ENCODE measurements at places on chromosomes 2 and 18.

DNA sequence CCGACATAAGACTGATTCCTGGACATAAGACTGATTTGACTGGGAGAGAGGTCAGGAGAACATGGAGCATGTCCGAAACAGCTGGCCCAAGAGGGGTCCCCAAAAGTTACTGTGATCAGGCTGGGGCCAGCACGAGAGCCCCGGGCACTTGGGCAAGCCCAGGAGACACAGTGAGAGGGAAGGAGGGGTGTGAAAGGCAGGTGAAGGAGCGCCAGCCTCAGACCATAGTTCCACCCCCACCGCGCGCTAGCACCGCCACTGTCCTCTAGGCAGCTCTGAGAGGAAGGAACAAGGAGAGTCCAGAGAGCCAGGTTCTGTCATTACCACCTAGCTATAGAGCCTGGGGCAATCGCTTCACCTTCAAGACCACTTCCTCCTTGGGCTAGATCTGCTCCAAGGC lies 78.2 kb upstream of the DAPL1 start:
- DNase-seq, result no peak

DNA sequence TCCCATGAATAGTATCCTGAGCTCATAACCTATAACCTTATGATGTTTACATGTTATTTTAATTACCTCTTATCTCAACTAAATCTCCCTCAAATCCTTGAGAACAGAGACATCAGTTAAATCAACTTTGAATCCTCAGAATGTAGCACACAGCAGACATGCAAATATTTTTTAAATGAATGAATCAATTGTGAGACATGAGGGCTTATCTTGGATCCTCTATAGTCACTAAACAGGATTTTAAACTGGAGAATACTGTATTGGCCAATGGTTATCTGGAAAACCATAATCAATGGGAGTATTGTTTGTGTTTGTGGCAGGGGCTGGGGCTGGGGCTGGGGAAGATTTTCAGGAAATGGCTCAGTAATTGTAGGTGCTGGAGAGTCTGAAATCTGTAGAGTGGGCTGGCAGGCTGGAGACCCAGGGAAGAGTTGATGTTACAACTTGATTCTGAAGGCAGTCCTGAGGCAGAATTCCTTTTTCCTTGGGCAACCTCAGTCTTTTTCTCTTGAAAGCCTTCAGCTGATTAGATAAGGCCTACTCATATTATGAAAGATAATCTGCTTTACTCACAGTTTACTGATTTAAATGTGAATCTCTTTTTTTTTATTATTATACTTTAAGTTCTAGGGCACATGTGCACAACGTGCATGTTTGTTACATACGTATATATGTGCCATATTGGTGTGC lies 106.3 kb downstream of the NCOA1 start:
- no peak for DNase-seq

DNA sequence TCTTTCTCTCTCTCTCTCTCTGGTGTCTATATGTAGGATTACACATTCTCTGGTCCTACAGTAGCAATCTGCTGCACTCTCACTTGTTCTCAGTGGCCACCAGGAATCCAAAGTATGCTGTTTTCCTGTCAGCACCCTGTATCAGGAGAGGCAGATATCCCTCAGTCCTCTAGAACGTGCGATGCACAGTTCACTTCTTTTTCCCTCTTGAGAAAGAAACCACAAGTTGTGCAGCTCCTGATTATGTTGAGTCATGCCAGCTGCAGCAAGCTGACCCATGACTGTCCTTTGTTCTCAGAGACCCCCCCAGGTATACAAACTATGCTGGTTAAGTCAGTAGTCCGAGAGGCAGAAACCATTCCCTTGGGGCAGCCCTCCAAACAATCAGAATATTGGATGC lies 54.6 kb downstream of the LANCL1 start:
- DNase-seq, result no peak

DNA sequence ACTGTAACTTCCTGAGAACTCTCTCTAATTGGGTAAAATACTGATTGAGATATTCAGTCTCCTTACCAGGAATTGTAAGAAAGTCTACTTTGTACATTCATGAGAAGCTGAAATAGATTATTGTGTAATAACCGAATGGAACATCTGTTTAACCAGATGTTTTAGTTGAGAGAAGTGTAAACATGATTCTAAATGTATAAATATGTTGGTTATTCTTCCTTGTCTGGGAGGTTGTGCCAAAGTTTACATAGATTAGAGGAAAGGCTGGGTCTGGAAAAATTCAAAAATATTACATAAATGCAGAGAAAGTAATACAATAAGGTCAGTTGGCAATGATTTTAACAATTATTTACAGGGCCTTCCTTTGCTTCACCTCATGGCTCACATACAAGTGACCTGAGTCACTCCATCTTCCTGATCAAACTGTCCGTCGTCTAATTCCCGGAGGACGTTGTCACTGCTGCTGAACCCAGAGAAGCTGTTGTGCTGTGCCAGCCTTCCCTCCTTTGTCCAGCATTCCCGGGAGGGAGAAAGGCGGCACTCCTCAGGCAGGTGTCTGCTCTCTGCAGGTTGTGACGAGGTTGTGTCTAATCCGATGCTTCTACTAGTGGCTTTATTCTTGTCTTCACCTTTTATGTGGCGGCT lies 55.9 kb downstream of the MOB4 start:
- DNase-seq, result no peak

DNA sequence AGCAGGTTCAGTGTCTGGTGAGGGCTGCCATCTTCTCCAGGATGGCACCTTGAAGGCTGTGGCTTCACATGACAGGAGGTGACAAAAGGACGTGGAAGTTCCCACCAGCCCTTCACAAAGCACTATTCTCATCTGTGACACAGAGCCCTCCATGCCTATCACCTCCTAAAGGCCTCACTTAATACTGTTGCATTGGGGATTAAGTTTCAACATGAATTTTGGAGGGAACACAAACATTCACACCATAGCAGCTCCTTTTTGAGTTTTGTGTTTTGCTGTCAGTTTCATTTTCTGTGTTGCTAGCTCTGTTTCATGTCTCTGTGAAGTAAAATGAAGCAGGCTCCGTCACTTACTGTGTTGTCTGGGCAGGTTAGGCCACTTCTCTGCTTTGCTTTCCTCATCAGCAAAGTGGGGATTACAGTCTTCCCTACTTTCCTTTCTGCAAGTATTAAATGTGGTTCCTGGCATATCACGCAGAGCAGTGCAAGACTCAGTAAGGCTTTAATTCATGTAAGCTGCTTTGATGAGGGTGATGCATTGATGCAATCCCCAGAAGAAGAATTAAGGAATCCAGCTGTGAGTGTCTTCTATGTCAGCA lies 31.6 kb downstream of the LIMS1 start:
- DNase-seq, result no peak

DNA sequence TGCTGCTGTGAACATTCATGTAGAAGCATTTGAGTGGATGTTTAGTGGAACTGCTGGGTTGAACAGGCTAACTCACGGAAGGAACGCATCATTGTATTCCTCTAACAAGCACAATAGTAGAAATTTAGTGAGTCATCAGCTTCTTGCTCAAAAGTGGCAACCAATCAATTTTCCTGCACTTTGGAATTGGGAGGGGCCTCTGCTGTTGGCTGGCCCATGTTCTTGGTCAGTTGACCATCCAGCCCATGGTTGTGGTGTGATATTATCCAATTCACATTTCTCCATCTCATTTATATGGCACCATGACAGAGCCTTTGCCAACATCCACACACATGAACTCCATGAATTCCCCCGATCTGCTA lies 95.0 kb downstream of the TNFRSF11A start:
- DNase-seq, result no peak

DNA sequence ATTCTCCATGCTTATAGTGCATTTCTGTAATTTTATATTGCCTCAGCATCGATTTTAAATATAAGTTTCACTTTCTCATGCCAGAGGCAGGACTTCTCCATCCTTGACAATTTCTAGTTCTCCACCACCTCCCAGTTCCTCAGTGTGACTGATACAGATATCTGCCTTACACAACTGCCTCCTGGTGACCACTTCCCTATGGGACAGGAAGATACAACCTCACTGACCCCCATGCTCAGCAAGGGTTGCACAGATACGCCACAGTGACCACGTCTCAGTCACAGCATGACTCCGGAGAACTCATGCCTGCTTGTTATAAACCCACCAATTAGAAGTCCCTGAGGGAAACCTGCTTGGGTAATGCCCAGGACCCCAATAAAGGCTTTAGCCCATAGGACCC lies 284.0 kb upstream of the MC4R start:
- no peak for DNase-seq

DNA sequence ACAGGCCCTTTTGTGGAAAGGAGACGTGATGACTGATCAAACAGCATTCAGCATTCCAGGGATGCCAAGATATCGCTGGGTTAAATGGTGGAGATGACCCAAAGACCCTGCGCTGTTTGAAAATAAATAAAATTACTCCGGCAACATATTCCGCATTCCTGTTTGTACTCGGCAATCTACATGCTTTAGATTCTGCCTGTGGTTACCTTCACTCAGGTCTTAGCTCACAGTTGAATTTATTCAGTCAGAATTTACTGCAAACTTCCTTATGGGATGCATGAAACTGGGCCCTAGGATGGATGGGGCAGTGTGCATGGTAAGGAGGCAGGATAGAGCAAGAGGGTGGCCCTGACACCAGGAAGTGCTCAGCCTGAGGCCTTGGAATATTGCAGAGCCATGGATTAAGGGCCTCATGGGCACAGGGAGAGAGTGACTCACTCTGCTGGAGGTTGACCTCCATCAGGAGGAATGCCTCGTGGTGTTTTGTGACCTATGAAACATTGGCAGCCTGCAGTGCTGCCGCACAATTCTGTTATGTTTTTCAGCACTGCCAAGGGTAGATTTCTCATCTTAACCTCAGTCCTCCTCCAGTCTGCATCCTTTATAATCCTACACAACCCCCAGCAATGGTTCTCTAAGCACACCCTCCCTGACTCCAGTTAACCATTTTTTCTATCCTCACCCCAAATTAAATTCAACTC lies 321.4 kb downstream of the IRS1 start:
- no peak for DNase-seq

DNA sequence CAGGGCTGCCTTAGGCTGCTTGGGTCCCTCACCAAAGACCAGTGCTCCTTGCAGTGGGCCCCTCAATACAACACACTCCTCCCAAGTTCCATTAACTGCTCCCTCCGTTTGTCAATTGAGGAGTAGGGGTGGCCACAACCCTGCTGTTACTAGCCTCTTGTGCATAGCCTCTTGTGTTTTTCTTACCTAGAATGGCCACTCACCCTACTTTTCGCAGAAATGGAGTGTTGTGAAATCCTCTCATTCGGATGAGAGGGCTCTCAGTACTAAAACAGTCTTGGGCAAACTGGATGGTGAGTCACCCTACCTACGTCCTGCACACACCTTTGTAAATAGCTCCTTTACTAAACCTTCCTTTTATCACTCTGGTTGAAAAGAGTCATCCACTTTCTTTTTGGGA lies 253.9 kb downstream of the OSR1 start:
- DNase-seq, result no peak

- no peak for DNase-seq
Observed at GRCh38 chr18:4251873-4252272, 203.2 kb downstream of the DLGAP1 start.

DNA sequence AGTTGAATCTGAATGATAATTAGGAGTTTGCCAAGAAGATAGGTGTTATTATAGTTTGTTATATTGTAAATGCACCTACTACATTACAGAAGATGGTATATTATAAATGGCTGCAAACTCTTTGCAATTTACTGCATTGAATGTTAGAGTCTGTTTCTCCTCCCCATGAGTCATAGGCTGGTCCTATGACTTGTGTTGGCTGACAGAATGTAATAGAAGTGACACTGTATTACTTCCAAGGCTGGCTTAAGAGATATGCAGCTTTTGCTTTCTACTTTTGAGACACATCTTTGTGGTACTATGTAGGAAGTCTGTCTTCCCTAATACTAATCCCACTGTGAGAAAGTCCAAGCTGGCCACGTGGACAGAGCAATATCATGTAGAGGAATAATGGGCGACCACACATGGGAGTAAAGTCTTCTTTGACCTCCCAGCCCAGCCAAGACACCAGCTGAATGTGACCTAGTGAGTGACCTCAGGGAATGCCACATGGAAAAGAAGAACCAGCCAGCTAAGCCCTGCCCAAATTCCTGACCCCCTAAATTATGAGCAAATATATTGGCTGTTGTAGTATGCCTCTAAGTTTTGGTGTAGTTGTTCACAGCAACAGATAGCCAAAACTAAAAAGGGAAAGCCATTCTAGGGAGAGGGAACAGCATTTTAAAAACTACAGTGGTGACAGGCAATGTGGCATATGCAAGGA lies 6.8 kb upstream of the DDX1 start:
- no peak for DNase-seq

- DNase-seq, result no peak
Observed at GRCh38 chr2:227280895-227281294, 44.2 kb upstream of the MFF start.

All from T-cell (primary cell).